ENCODE measurements at places on chromosomes 2 and 18.

- ATAC-seq, result no peak
Measured at GRCh38 chr2:174965992-174966744, 39.0 kb downstream of the CHN1 start.

DNA sequence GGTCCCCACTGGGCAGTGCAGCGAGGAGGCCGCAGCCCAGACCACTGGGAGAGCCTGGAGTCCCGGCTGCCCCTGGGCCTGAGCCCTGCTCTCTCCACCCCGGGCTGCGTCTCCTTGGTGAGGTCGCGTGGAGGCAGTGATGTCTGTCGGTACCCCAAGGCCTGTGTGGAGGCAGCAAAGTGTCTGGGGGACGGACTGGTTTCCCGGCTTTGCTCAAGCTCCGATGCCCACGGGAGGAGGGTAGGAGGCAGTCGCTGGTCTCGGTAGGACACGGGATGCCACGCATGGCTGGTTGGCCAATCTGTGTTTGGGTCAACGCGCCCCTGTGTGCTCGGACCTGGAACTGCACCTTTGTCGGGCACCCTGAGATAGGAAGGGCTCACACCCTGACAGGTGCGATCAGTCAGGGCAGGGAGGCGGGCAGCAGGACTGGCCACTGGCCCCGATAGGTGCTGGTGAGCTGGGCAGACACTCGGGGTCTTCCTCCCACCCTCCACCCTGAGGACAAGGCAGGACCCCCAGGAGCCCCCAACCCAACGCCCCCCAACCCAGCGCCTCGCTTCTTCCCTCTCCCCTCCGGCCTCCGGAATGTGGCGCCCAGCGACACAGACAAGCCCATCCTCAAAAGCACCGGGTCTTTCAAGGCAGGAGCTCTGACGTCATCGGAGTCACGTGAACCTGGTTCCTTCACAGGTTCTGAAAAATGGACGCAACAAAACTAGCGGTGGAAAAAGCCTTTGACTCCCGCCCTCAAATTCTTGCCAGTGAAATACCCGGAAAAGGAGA is 288.6 kb downstream of the NDUFA10 start:
- no peak for ATAC-seq

- ATAC-seq, result no peak
Measured at GRCh38 chr2:2254206-2254605, 76.9 kb downstream of the MYT1L start.

GRCh38 chr2:9332136-9332852 is 91.0 kb downstream of the ITGB1BP1 start:
- ATAC-seq, result no peak

- no peak for ATAC-seq
Measured at GRCh38 chr2:20533993-20534622, 87.2 kb downstream of the RHOB start.

- no peak for ATAC-seq
Measured at GRCh38 chr2:54763636-54764291, 40.3 kb downstream of the EML6 start.

GRCh38 chr2:111643759-111644158 is 240.2 kb downstream of the ANAPC1 start:
- ATAC-seq, result no peak

GRCh38 chr2:84850471-84850870 is 30.4 kb downstream of the TRABD2A start:
- ATAC-seq, result no peak

GRCh38 chr18:76977684-76978232 is 154.8 kb downstream of the MBP start:
- ATAC-seq, result no peak

DNA sequence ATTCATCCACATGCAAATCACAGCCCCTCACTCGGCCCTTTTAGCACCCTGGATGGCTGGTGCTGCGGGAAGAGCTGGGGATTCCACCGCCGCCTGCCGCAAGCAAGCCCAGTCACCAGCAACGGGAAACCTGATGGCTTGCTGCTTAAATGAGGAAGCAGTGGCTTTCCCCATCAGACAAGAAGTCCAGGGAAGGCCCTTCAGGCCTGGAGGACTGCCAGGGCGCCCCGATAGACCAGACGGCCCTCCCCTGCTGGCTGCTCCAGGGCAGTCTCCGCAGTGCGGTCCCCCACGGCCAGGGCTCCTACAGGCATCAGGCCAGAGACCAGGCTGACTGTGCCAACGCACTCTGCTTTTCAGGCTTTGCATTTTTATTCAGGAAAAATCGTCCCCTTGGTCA is 439.1 kb downstream of the EIPR1 start:
- ATAC-seq, result no peak

- no peak for ATAC-seq
Measured at GRCh38 chr2:11416186-11416585, 49.8 kb downstream of the E2F6 start.

DNA sequence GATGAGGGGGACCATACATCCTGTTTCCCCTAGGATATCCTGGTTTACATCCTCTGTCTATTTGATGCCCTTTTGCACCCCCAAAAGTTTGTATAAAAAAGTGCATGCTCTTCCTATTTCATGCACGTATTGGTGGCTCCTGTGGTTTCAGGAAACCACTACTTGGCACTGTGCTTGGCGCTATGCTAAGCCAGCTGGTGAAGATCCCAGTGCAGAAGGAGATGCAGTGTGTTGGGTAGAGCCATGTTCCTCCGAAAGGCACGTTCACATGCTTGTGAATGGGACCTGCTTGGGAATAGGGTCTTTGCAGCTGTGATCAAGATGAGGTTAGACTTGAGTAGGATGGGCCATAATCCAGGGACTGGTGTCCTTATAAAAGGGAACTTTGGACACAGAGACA is 419.7 kb downstream of the GALR1 start:
- ATAC-seq, result no peak

DNA sequence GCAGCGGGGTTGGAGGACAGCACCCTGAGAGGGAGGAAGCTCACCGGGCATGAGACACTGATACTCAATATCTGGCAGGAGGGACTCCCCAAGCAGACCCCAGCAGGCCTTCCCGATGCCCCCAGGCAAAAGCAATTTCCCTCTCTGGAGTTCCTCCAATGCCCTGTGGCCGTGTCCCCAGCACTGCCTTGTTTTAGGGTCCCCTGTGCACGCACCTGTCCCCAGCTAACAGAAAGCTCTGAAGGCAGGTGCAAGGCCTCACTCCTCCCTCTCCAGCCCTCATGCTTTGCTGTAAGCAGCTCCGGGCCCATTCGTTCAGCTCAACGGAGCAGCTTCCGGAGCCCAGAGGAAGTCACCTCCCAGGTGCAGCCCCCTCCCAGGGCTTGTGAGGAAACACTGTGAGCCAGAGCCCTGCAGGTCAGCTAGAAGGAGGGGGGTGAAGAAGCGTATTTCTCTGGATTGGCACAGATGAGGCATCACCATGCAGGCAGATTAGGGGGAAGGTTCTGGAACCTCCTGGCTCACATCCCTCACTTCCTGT is 50.3 kb upstream of the ID2 start:
- ATAC-seq, result no peak

DNA sequence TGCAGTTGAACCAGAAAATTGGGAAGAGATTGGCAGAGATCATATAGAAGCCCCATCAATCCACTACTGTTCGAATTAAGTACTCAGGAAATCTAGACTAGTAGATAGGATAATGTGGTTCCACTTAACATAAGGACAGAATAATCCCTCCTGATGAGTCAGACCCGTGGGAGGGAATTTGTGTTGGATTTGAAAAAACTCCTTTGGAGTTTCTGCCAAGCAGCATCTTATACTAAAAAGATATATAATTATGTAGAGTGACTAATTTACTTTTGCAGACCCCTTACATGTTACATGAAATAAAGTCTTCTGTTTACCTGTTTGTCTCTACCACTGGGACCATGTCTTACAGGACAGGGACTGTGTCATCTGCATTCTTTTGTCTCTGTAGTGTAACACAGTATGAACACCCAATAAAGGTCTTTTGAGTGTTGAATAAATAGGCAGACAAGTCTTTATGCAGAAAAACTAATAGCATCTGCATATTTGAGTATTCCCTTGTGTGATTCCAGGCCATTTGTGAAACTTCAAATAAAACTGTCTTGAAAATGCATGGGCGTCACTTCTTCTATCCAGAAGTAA is 122.6 kb upstream of the DNAJC10 start:
- ATAC-seq, result no peak

DNA sequence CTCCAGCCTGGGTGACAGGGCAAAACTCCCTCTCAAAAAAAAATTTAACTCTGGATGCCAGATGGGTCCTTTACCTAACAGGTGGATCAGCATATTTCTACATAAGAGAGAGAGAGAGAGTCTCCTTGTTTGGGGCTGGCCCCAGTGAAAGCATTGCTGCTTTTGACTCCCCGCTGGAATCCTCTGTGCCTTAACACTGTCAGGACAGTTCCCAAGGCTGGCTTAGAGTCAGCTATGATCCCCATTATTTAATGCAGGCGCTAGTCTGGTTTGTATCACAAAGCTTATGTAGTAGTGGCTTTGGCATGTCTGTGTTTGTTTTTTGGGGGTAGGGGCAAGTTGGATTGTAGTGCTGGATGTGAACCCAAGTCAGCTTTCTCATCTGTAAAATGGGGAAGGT is 9.4 kb downstream of the INPP4A start:
- no peak for ATAC-seq

- ATAC-seq, result no peak
Measured at GRCh38 chr2:171702781-171703556, 15.7 kb downstream of the DYNC1I2 start.

DNA sequence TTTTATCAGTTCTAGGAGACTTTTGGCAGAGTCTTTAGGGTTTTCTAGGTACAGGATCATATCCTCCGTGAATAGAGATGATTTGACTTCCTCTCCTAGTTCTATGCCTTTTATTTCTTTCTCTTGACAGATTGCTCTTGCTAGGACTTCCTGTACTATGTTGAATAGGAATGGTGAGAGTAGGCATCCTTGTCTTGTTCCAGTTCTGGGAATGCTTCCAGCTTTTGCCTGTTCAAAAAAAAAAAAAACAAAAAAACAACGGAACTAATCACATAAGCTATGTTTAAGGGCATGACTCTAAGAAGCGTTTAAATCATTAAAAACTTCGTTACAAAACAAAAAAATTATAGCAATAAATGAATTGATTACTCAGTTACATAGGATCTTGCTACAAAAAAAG is 145.7 kb downstream of the NUP35 start:
- ATAC-seq, result no peak

GRCh38 chr2:101415220-101415619 is 27.9 kb upstream of the CREG2 start:
- ATAC-seq, result no peak

GRCh38 chr2:104504331-104505073 is 349.4 kb upstream of the POU3F3 start:
- ATAC-seq, result no peak

GRCh38 chr18:9669016-9669415 is 39.1 kb upstream of the RAB31 start:
- no peak for ATAC-seq

DNA sequence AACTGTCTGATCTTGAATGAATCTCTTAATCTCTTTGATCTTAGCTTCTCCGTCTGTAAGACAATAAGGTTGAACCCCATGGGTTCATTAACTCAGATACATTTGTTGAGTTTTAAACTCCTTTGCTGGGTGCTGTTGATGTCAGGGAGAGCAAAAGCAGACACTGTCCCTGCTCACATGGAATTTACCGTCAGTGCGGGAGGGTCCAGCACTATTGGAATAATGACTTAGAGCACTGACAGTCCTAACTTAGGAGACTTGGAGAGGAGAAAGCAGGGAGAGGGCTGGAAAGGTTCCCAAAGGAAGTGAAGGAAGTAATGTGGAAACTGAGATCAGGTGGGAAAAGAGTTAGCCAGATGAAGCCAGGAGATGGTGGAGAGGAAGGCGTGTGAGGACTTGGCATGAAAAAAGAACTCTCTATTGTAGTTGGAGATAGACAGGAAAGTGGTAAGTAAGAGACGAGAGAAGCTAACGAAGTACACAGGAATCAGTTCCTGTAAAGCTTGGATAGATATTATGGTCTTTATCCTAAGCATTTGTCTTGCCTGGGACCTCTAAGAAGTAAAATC is 141.4 kb upstream of the SERTAD2 start:
- no peak for ATAC-seq

DNA sequence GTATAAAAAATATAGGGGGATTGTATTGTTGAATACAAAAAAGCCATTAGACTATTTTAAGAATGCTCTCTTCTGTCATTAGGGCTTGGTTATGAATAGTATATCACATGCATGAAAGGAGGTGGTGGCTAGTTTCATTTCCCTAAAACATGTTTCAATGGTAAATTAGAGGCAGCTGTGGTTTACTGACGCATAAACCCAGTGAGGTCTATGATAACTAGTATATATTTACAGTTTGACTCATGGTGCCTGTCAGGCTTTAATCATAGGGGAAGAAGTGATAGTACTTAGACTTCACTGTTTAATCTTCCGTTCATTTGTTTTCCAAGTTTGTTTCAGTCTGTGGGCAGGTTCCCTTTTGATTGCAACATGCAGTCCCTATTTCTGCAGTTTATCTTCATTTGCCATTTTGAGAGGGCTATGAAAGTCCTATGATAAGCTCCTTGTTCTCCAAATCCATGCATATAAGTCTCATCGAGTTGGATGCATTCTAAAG is 55.1 kb upstream of the MAP4K3 start:
- ATAC-seq, result peak; percentile 70

DNA sequence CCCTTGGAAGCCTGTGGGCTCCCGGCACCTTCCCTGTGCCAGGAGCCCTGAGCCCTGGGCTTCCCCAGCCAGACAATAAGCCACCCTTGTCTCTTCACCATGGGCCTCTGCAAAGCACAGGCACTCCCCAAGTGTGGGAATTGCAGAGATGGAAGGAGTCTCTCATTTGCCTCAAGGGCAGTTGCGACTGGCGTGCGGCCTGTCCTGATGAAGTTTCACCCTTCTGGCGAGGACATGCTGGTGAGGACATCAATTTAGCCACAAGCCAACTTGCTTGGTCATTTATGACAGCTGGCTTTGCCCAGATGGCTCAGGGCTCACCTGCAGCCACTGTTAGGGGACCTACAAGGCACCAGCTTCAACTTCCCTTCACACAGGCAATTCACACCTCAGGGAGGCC is 180.2 kb downstream of the ANAPC1 start:
- ATAC-seq, result no peak

- no peak for ATAC-seq
Measured at GRCh38 chr2:182980115-182980514, 58.1 kb downstream of the NCKAP1 start.

DNA sequence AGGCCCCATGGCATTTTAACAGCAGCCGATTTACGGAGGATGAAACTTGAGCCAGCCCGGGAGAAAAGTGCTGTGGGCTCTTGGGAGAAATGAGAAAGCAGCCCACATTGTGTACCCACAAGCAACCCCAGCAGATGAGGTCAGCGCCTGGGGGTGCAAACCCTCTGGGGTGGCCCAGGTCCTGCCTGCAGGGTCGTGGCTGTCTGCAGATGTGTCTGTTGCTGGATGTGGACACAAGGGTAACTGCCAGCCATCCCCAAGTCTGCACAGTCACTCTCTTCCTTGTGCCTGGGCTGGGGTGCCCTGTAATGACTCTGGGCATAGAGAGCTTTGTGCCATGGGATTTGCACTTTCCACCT is 170.8 kb downstream of the PRKCE start:
- ATAC-seq, result no peak

Measured in gastroesophageal sphincter (tissue), 4 donors.